ENCODE measurements at places on chromosomes 5 and 9.

DNA sequence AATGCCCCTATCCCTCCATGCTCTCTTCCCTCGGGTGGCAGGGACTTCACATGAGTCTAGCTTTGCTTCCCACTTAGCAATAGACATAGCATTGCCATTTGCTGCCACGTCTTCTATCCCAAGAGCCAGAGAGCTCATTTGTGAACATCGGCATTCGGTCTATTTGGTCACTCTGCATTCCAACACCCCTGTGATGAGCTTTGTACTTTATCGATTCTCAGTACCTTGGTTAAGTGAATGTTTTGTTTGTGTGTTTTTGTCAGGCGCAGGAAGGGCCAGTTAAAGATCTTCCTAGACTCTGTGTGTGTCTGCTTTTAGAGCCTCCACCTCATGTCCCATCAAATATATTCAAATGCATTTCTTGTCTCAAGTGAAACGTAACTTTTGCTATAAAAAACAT lies 141.7 kb downstream of the TARS1 start:
- no peak for DNase-seq

GRCh38 chr9:91360551-91361290 lies 997 bp downstream of the AUH start:
- no peak for DNase-seq

DNA sequence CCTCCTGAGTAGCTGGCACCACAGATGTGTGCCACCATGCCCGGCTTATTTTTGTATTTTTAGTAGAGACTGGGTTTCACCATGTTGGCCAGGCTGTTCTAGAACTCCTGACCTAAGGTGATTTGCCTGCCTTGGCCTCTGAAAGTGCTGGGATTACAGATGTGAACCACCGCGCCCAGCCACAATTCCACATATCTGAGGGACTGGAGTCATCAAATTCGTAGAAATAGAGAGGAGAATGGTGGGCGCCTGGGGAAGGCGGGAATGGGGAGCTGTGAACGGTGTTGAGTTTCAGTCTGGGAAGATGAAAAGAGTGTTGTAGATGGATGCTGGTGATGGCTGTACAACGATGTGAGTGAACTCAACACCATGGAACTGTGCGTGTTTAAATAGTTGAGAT lies 1.9 kb upstream of the ABO start:
- DNase-seq: no peak

- no peak for DNase-seq
Observed at GRCh38 chr9:97319395-97319794, 11.9 kb downstream of the CCDC180 start.

DNA sequence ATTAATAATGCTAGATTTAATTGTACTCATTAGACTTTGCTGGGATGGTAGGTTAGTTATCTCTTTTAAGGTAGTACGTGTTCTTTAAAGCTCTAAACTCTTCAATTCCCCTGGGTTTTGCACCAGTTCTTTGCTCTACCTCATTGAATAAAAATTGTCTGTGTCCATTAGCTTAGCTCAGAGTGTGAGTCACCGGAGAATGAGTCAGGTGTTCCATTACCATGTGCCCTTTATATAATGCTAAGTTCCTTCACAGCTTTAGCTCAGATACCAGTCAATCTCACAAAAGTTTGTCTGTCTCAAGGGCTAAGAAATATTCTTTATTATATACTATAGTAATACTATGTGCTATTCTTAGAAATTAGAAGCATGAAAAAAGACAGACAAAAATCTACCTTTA lies 339.4 kb downstream of the PRELID2 start:
- DNase-seq: no peak

GRCh38 chr9:93166699-93167098 lies 17.2 kb upstream of the WNK2 start:
- no peak for DNase-seq

GRCh38 chr9:134987906-134988700 lies 70.4 kb upstream of the FCN1 start:
- no peak for DNase-seq

- no peak for DNase-seq
Observed at GRCh38 chr5:168334280-168334679, 42.8 kb downstream of the WWC1 start.

DNA sequence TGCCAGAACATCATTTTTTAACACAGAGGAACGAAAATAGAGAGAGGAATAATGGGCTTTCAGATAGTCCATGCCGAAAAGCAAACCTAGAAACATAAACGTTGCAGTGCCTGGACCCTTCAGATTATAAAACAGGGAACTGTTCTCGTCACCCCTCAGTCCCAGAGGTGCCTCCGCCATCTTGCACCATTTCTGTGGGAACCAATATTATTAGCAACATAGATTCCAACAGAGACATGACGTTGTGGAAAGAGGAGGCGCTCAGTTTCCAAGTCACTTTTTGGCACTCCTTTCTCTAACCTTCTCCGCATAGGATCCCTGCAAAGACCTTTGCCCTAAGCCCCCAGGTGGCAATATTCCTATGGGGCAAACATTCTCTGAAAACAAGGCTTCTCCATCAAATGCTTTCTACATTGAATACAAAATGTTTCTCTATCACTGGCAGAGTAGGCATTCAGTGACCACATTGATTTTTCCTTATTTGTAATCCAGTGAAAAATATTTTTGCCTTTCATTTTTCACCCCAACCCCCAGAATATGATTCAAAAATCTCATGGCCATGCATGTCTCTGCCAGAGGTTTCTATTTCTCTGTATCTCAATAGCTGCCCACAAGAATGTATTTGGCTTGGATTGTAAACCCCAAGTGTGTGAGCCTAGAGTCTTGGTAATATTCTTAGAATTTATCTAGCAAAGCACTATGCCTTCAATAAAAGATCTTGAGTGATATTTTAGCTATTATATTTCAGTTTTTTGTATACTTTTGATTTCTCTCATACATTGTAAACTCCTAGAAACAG lies 500.8 kb upstream of the WWC1 start:
- no peak for DNase-seq

- no peak for DNase-seq
Observed at GRCh38 chr5:169474226-169474625, 109.3 kb upstream of the SPDL1 start.

- no peak for DNase-seq
Observed at GRCh38 chr5:156667616-156668015, 182.5 kb upstream of the PPP1R2B start.

- no peak for DNase-seq
Observed at GRCh38 chr5:168978015-168978414, 322.9 kb downstream of the SLIT3 start.

DNA sequence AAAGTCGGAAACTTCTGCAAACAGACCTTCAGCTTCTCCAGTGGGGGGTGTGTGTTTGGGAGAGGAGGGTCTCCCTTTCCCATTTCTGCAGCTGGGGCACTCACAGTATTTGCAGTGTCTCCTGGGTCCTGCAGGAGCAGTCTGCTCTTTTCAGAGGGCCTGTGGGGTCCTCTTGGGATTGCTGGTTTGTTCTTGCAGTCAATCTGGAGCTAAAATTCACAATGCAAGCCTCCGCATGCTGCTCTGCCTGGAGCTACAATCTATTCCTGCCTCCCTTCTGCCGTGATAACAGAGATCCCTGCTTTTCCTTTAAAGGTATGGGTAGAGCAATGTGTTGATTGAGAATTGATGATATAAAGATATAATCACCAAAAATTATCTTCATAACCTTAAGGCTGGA lies 43.2 kb downstream of the ZNF462 start:
- DNase-seq: no peak

DNA sequence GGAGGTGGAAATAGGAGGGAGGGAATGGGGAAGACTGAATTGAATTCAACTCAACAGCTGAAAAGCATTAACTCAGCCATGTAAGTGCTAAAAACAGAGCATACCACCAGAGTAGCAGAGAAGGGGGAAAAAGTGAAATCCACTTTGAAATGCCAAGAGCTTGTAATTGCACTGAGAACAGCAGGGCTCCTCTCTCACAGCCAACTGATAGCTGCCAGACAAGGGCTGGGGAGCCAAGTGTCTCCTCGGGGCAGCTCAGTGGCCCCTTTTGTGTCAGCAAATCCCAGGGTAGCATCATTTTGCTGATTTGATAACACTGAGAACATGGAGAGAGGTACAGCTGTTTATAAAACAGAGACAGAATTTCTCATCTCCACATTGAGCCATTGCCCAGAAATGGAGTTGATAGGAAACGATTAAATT lies 182.5 kb downstream of the FRMD3 start:
- no peak for DNase-seq

DNA sequence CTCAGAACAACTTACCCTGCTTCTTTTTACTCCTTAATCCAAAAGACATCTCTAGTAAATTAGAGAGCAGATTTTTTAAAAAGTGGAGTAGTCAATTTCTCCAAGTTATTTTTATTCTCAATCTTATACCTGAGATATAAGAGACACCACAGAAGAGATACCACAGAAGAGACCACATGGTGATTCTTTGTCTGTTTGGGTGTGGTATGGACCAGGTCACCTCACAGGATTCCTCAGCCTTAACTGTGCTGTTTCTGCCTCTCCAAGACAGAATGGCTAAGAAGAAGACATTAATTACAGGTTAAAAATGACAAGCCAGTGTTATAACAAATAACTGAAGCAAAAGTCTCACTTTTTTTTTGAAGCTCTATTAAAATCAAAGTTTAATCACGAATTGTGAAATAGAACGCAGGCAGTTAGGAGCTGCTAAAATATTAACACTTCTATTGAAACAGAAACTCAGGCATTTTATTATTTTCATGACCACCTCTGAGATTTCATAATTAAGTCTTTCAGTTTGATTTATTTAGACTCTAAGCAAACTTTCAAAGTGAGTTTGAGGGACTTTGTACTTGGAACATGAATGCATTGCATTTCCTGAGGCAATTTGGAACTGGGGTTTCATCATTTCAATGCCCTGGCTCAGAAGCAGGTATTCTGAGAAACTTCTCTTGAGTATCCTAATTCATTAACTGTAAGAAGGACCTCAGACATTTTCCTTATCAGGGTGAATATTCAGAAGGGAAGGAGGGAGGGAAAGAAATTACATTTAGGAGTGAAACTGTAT lies 280.7 kb downstream of the KCTD16 start:
- DNase-seq: no peak

DNA sequence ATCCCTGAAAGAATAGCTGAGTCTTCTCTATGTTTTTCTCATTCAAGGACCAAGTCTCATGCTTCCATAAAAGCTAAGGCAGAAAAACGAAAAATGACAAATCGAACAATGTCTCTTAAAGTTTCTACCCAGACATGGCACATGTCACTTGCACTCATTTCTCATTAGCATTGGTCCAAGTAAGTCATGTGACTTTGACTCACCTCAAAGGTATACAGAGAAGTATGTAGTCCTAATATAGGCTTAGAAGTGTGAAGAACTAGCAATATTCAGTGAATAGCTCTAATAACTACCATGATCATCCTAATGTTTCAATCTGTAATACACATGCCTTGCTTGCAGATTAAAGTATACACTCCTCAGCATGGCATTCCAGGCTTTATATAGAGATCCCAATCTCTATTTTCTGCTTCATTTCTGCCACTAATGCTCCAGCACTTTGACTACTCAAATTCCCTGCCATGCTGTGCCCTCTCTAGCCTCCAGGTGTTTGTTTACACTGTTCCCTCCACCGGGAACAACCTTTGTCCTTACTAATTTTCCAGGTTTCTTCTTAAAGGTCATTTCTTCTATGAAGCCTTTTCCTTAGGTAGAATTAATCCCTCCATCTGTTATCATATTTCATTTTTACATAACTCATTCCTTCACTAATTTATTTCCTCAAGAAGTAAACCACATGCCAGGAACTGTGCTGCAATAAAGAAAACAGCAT lies 98.9 kb downstream of the CEMIP2 start:
- DNase-seq: no peak

DNA sequence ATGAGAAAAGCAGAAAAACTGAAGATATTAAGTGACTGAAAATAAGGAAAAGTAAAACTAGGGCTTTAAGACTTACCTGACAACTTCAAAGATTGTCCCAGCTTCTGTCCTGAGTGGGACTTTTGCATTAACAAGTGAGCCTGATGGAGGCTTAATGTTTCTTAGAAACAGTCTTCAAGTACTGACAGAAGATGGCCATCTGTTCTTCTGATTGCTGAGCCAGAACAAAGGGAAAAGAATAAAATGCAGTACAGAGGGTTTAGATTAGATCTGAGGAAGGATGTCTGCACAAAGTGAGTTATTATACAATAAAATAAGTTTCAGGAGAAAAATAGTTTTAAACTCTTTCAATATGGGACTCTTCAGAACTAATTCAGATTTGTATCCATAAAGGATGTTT lies 500.7 kb downstream of the CETN3 start:
- DNase-seq: no peak

Measured in CD4-positive, alpha-beta T cell treated with Interleukin-21 for 1 hour (primary cell).